NT2/D1 (cell line): ENCODE measurements at places on chromosomes 6 and 20.
A peak's percentile ranks its signal among the peaks of the same experiment; 100 is the strongest.

DNA sequence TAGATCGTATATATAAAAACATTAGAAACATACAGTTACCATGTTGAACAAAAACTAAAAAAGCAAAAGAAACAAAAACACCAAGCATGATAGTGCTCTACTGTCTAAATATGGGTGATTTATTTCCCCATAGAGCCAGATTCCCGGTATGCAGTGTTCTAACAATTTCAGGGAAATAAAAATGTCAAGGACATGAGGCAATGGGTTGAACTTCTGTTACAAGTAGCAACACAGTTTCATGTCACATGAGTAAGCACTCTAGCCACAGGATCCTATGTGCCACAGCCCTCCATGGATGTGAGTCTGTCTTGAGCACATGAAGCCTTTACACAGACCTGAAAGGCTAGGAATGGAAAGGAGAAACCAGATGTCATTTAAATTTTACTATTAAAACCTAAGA, 96.0 kb downstream of the MAP3K5 start:
- DNase-seq = no peak

GRCh38 chr6:112931832-112932231, 584.7 kb downstream of the RFPL4B start:
- no peak for DNase-seq

DNA sequence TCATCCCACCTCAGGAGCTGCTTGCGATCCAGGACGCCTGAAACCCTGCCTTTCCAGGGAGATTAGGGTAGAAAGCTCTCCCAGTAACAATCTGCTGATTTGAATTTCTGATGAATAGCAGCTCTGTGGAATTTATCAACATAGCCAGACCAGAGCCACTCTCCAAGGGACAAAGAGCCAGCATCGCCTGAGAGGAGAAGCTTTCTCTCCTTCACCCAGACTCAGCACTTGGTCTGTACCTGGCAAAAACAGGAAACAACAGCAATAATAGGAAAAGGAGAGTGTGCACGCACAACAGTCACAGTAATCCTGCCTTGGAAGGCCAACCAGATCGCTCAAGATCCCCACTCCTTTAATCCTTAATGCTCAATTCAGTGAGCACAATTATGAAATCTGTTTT, 22.3 kb upstream of the ROS1 start:
- DNase-seq = no peak

DNA sequence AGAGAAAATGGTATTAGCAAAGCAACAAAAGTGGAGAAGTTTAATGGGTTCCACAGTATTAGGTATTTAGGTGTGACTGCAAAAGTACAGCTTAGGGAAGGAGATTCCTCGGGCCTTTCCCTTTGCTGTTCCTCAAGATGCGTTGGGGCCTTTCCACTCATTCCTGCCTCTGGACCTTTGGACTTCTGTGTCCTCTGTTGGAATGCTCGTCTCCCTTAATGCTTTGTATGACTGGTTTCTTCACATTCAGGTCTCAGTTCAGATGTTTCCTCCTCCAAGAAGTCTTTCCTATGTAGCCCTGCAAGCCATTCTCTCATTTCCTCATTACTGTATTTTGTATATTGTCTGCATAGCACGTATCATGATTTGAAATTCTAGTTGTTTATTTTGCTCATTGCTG, 39.6 kb downstream of the CTNNBL1 start:
- DNase-seq = no peak

DNA sequence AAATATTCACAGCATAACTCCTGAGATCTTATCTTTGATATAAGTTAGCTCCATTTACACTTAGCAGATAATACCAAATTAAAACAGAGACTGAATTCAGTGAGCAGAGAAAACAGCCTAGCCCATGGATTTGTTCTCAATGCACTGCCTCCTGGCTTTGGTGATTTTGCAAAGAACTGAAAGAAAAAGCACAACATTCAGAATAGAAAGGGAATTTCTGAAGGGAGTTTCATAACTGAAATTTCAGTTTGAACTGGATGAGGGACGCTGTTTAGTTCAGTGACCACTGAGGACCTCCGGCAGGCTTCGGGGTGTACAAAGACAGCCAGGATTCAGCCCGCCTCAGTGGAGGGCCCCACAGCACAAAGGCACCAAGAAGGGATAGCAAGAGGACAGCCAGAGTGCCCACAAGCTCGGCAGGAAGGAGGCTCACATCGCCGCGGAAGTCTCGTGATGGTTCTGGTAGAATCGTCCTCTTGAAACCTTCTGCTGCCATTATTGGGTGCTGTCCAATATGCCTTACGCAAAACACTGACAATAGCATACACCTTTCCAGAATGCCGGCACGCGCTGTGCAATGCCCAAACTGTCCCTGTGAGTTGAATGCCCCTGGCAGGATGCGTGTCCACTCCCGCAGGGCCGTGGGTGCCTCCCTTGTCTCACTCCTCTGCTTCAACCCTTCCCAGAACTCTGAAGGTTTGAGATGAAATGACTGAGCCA, 9.7 kb upstream of the IRF4 start:
- no peak for DNase-seq

GRCh38 chr6:135449246-135449645, 48.3 kb downstream of the AHI1 start:
- DNase-seq = no peak

- no peak for DNase-seq
Measured at GRCh38 chr6:112562301-112563231, 215.4 kb downstream of the RFPL4B start.

DNA sequence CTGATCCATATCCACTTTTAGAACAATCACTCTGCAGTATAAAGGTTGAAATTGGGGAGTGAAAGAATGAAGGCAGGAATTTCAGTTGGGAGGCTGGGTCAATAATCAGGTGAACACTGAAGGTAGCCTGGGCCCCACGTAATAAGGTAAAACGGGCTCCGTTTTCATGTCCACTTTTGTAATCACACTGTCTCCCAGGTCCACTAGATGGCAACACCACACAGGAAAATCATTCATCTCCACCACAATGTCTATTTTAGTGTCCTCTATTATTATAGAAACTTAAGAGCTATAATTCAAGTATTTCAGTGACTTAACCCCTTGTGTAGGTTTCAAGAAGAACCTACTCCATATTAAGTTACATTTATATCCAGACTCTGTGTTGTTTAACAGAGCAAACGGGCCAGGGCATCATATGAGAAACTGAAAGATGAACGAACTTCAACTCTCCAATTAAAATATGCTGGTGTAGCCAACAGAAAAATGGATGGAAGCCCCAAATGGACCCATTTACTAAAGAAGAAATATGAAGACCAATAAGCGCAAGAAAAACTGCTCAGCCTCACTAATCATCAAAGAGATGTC, 45.9 kb upstream of the MC3R start:
- DNase-seq = no peak

- no peak for DNase-seq
Measured at GRCh38 chr20:16018881-16019280, 554.4 kb downstream of the KIF16B start.

DNA sequence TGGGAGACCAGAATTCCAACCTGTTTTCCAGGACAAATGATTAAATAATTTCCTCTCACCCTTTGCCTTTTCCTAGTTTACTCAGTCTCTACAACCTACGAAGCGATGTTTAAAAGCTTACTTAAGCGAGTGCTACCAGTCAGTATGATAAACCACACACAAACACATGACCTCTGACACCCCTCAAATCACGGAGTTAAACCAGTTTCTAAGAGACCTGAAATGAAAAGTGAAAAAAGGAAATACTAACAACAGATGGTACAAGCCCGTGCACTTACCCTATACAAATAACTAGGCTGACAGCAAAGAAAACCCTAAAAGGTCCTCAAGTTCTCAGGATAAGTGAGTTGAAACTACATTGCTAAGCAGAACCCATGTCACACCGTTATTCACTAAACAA, 7.7 kb downstream of the TNFRSF21 start:
- DNase-seq = no peak

GRCh38 chr6:34638834-34639736, 57.5 kb downstream of the ILRUN start:
- DNase-seq = no peak

GRCh38 chr6:43575105-43575771, 600 bp downstream of the XPO5 start:
- peak; percentile 5 for DNase-seq

GRCh38 chr20:3403741-3404140, 3.7 kb downstream of the DNAAF9 start:
- DNase-seq = no peak

- no peak for DNase-seq
Measured at GRCh38 chr20:37797669-37798175, 103.9 kb downstream of the CTNNBL1 start.

- no peak for DNase-seq
Measured at GRCh38 chr20:31923388-31924331, 28.2 kb downstream of the PDRG1 start.

- no peak for DNase-seq
Measured at GRCh38 chr6:170268216-170269129, 22.4 kb downstream of the DLL1 start.

DNA sequence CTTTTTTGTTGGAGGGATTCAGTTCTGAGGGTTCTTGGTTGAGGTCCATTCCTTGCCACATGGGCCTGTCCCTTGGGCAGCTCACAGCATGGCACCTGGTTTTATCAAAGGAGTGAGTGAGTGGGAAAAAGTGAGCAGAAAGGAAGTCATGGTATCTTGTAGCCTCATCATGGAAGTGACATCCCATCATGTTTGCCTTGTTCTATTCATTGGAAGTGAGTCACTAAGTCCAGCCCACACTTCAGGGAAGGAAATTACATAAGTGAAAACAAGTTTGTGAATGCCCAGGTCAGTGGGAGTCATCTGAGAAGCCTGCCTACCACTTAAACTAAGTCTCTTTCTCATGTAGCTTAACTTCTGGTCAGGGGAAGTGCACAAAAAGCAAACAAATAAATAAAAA, 32.8 kb upstream of the ZNFX1 start:
- no peak for DNase-seq

- DNase-seq = no peak
Measured at GRCh38 chr6:31476515-31477139, 21.3 kb upstream of the MICB start.

GRCh38 chr20:44851545-44851944, 34.0 kb upstream of the YWHAB start:
- DNase-seq = no peak

GRCh38 chr6:119449331-119450156, 100.0 kb upstream of the MAN1A1 start:
- no peak for DNase-seq

- no peak for DNase-seq
Measured at GRCh38 chr6:7762760-7763159, 36.9 kb downstream of the BMP6 start.

DNA sequence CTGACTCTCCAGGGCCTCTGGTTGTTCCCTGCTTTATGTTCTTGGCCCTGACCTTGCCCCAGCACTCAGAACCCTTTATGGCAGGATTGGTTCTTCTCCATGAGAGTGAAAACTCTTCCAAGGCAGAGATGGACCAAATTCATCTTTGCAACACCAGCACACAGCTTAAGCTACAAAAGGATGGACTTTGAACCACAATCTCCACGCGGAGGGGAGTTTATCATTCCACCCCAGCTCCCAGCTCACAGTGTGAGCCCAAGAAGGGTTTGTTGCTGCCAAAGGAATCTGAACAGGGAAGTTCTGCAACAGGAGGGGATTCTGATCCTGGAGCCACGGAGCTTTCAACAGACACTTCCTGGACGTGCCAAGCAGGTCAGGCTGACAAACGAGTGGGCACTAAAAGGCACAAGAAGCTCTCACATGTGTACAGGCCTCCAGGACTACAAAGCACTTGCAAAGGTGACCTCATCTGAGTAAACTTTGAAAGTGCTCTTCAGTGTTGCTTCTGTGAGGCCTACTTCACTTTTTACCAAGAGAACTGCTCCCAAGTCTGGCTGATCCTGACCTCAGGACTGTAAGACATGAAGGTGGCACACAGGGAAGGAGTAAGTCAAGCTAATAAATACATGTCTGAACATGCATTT, 8.9 kb downstream of the FITM2 start:
- no peak for DNase-seq
